ENCODE measurements at places on chromosomes 13 and 19. TPM values are rescaled to one million over a fixed set of nuclear protein-coding genes. Genes with fewer than 3 reads are reported as not detected.

- no peak for DNase-seq
Observed at GRCh38 chr19:42596391-42597072, 1.8 kb upstream of the CEACAM8 start.

DNA sequence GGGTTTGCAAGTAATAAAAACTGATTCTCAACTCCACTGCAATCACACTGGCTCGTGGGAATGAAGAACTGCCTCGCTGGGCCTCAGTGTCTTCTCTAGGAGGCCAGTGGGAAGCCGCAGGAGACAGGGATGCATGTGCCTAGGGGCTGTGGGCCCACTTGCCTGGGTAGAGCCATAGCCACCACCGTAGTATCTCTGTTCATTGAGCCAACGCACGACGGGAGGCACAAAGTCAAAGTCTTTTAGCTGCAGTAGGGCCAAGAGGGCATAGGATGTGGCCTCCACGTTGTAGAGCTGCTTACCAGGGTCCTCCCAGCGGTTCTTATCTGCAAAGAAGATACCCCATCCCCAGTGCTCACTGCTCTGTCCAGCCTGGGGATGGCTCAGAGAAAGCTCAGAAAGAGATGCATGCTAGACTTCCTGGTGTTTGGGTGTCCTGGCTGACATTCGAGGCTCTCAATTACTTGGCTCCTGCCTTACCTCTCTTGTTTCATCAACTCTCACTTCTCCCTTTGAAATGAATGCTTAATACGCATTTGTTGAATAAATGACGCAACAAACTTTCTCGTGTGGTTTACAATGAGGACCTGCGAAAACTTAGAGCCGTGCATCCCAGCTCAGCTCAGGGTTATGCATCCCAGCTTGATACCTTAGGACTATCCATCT, 16.1 kb upstream of the TNFSF14 start:
- DNase-seq = no peak

NLRP12 gene
- total RNA-seq = not detected

DNA sequence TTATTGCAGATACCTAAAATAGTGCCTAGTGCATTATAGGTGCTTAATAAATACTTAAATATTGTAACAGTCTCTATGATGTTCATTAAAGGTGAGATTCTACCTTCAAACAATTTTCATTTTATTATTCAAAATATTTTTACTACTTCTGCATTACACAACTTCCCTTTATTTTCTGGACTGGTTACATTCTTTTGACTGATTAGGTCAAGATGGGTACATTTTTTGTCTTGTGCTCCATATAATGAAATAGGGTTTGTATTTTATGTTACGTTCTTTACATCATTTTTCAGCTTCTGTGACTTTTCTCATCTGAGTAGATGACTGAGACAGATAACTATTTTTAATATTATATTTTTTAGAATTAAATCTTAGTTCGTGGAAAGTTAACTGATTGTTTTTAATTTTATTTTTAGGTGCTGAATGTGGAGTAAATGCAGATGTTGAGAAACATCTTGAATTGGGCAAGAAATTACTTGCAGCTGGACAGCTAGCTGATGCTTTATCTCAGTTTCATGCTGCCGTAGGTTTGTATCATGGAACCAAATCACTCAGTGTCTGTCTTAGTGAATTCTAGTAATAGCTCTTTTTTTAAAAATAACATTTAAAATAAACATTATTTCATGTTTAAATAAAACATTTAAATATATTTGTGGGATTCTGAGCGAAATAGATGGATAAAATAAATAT, 32.0 kb downstream of the DNAJC3 start:
- no peak for DNase-seq

IQCN gene
- 0.19 TPM for total RNA-seq

DNA sequence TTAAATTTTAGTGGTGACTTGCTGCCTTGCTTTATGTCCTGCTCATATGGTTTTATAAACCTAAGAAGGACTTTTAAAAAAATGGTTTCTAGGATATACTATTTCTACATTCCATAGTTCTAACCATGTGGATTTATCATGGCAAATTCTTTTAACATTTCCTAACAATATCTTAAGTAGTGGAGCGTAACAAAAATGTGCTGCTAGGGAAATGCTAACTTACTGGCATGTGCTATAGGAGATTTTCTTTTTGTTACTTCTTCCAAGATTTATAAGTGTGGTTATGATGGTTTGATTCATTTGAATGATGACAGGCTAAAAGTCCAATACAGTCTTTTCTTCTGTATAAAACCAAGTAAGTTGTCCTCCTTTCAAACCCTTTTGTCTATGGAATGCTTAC, 713.7 kb downstream of the SLITRK1 start:
- no peak for DNase-seq

- DNase-seq = peak; percentile 70
Observed at GRCh38 chr13:73449252-73449651, 390.4 kb downstream of the KLF5 start.

- DNase-seq = no peak
Observed at GRCh38 chr19:17379221-17379631, 2.1 kb upstream of the PLVAP start.

DIAPH3 gene
- total RNA-seq = 18.4 TPM

GRCh38 chr19:16185123-16185767, at the start of gene FAM32A:
Gene FAM32A, plus strand, starts transcription at chr19:16185410. Its CDS starts 33 bp downstream, at chr19:16185443.
- peak; percentile 99 for DNase-seq

- DNase-seq = no peak
Observed at GRCh38 chr19:50489461-50490011, 12.9 kb upstream of the GARIN5A start.

DNA sequence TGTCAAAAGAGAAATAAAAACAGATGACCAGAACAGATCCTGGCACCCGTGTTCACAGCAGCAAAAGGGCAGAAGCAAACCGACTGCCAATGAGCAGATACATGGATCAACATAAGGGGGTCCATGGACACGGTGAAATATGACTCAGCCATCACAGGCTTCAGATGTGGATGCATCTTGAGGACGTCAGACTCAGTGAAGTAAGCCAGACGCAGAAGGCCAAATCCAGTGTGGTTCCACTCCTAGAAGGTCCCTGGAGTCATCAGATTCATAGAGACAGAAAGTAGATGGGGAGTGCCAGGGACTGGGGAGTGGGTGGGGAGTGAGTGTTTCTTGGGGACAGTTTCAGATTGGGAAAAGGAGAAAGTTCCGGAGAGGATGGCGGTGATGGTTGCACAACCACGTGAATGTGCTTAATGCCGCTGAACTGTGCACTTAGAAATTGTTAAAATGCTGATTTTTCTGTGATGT, 28.8 kb upstream of the SEMA6B start:
- DNase-seq = no peak

DNA sequence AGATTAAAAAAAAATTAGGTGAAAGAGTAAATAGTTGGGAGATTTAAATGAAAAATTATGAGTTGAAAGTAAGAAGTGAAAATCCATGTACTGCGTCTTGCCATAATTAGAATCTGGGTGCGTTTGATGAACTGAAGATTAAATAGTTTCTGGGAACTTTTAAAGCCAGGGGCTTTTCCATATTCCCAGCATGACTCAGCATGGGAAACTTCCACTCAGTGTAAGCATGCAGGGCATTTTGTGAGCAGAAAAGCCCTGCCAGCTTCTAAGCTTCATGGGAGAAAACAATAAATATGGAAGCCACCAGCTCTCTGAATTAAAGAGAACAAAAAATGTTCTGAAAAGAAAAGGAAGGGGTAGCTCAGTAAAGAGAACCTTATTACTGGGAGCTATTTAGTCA, 62.0 kb upstream of the EDNRB start:
- DNase-seq = peak; percentile 72

ZNF667 gene
- total RNA-seq = 8.7 TPM

- peak; percentile 46 for DNase-seq
Observed at GRCh38 chr19:4583961-4584669, 24.6 kb upstream of the SEMA6B start.

- DNase-seq = peak; percentile 2
Observed at GRCh38 chr13:96898212-96898611, 96.1 kb downstream of the OXGR1 start.

COL4A1 gene
- total RNA-seq = 89.0 TPM

- no peak for DNase-seq
Observed at GRCh38 chr13:114200399-114200911, 21.4 kb downstream of the CFAP97D2 start.

IFNL1 gene
- not detected for total RNA-seq

- peak; percentile 33 for DNase-seq
Observed at GRCh38 chr19:53432088-53432661, 391 bp downstream of the ZNF761 start.

LGALS16 gene
- not detected for total RNA-seq

ZNF491 gene
- total RNA-seq = 1.5 TPM
